Psoas muscle (tissue), 8 donors: ENCODE measurements at places on chromosomes 5 and 9. TPM values are rescaled to one million over a fixed set of nuclear protein-coding genes. Genes with fewer than 3 reads are reported as not detected.

C9orf153 gene
- 0.13 TPM for total RNA-seq

PROP1 gene
- total RNA-seq = not detected

ZFP37 gene
- 1.6 TPM for total RNA-seq

ZFP2 gene
- total RNA-seq = 1.6 TPM

GABRA1 gene
- not detected for total RNA-seq

DNA sequence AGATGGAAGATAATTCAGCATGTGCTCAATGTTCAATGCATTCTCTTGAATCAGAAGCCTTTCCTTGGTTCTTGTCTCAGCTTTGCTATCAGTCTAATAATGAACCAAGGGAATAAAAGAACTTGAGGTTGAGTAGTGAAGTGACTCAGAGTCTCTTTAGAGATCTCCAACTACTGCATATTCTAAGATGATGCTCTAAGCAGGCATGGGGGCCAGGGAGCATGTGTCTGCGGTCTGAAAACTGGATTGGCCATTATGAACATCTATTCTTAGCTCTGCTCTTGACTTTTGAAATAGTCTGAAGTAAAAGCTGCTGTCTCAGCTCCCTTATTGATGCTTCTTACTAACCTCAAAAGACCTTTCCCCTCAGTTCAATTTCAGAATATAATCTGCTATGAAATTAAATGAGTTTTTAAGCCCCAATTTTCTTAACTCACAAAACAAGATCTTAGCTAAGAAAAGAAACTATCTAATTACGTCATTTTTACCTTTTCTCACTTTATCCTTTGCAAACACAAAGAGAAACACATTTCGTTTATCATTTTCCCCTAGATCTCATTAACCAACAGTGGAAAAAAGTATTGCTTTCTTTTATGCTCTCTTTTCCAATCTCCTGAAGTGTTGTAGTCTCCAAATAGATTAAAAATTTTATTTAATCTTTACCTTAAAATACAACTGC, 44.8 kb downstream of the PLCXD3 start:
- DNase-seq = no peak

DNA sequence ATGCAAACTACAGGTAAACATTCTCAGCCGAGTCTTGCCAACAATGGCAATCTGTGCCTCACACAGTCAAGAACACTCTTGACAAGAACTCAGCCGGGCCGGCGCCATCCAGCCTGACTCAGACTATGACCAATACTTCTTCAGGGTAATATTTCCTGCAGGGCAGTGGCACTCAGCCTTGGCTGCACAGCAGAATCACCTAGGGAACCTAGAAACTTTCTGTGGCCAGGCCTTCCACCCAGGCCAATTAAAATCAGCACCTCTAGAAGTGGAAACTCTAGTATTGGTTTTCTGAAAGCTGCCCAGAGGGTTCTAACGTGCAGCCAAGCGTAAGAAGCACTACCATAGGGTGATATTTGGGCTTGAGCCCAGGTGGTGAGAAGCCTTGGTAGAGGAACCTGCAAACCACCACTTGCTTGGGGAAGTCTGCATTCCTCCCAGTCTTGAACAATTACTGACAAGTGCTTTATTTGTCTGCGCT, 120.6 kb downstream of the TTLL11 start:
- peak; percentile 54 for DNase-seq

GRCh38 chr9:36396985-36397384, 3.1 kb downstream of the RNF38 start:
- no peak for DNase-seq

GRCh38 chr5:179326122-179326927, 18.9 kb downstream of the ADAMTS2 start:
- DNase-seq = peak; percentile 91

GRCh38 chr9:99144966-99145365, 40.1 kb downstream of the TGFBR1 start:
- DNase-seq = no peak

- no peak for DNase-seq
Observed at GRCh38 chr9:26516773-26517343, 375.7 kb downstream of the CAAP1 start.

GRCh38 chr5:95936812-95937397, 24.7 kb downstream of the ELL2 start:
- no peak for DNase-seq

DNA sequence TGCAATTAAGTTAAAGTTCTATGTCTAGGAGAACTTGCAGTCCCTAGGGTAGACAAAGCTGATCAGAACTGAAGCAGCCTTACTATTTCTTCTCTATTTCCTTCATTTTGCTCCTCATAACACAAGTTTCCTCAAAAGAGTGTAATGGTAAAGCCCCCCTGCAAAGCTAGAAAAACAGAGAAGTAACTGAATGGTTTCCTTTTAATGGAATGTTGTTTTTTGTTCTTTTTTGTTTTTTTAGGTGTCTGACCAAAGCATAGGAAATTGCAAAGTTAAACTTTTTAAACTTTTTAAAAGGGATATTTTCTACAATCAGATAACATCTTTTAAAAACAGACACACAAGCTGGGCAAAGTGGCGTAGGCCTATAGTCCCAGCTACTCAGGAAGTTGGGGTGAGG, 145.7 kb downstream of the TLE1 start:
- no peak for DNase-seq

DNA sequence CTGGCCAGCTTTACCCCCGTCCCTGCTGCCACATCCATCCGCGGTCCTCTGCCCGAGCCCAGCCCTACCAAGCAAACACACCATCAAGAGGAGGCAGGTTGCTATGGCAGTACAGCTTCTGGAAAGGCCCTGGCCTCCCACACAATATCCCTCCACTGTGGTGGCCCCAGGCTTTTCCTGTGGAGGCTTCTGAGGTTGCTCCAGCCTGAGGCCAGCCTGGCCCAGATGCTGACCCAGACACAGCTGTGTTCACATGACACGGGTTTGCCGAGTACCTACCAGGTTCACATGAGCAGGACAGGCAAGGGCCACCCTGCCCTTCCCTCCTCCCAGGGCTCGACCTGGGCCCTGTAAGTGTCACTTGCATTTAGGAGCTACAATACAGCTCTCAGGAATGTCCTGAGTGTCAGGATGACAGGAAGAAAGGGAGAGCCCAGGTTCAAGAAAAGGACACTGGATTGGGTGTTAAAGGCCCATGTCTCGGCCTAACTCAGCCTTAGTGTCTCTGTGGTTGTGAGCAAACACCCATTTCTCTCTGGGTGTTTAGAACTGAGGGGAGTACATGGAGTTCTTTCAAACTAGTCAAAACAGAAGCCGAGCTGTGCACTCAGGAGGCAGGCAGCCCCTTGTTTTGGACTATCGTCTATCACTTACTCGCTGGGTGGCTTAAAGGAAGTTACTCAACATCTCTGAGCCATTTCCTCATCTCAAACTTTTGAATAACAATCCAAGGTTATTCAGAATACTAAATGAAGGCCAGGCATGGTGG, 40.2 kb downstream of the NAIF1 start:
- DNase-seq = no peak

GRCh38 chr9:116524778-116525470, 162.2 kb upstream of the TRIM32 start:
- DNase-seq = no peak

DNA sequence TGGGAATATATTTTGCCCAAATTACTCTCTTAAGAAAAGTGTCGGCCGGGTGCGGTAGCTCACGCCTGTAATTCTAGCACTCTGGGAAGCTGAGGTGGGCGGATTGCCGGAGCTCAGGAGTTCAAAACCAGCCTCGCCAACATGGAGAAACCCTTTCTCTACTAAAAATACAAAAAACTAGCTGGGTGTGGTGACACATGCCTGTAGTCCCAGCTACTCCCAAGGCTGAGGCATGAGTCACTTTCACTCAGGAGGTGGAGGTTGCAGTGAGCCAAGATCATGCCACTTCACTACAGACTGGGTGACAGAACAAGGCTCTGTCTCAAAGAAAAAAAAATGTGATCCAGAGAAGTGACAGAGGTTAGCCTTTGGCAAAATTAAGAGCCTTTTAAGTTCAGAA, 26.4 kb upstream of the TMEM171 start:
- DNase-seq = no peak

DNA sequence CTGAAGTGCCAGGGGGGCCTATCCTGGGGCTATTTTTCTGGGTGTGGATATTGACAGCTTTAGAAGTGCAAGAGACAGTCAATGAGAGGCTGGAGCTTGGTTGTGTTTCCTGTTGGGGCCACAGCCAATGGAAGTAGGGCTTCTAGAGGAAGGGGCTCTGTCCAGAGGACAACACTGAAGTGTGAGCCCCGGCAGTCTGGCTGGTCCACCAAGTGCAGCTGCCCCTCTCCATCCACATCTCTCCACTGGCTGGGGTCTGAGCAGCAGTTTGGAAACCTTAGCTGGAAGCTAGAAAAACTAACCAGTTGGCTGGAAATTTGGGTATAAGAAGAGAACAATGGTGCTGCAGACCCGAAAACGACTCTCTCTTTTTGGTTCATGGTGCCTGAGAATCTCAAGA, 64.3 kb upstream of the PSD2 start:
- DNase-seq = no peak

GRCh38 chr5:150356575-150357294, 762 bp upstream of the TCOF1 start:
- no peak for DNase-seq

- DNase-seq = no peak
Observed at GRCh38 chr9:20043461-20043860, 254.6 kb upstream of the SLC24A2 start.

- no peak for DNase-seq
Observed at GRCh38 chr9:113221800-113222481, 597 bp downstream of the SLC31A1 start.
